NCI-H2029 treated with DMSO at 0.1 percent for 48 hours (cell line): ENCODE measurements at places on chromosomes 7 and 10.

DNA sequence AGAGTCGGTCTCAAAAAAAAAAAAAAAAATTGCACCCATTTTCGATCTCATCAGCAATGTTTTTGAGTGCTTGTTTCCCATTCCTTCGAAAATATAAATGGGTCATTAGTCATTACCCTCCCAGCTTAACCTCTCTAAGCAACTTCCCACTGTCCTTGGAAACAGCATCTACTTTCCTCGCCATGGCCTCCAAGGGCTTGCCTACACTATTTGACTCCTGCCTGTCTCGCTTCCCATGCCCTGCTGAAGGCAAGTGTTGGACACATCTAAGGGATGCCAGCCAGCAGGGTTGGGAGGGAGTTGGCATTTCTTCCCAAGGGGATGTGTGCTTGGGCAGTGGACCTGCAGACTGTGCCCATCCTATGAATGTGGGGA is 12.7 kb upstream of the RHBDD2 start:
- DNase-seq: no peak

DNA sequence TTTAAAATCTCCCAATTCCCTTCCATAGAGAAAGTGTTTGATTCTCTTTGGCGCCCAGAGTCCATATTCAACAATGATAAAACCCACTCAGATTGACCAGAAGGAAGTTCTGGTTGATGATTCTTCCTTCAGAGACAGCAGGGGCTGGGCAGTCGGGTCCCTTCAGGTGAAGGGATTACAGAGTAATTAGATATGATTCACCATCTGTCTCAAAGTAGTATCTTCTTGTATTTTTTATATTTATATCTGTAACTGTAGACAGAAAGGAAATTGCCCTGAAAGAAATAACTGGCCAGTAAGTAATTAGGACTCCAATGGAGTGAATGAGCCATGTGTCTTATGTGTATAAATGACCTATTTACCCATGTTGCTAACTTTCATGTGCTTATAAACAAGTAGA is 156.0 kb downstream of the PLCE1 start:
- DNase-seq: no peak

DNA sequence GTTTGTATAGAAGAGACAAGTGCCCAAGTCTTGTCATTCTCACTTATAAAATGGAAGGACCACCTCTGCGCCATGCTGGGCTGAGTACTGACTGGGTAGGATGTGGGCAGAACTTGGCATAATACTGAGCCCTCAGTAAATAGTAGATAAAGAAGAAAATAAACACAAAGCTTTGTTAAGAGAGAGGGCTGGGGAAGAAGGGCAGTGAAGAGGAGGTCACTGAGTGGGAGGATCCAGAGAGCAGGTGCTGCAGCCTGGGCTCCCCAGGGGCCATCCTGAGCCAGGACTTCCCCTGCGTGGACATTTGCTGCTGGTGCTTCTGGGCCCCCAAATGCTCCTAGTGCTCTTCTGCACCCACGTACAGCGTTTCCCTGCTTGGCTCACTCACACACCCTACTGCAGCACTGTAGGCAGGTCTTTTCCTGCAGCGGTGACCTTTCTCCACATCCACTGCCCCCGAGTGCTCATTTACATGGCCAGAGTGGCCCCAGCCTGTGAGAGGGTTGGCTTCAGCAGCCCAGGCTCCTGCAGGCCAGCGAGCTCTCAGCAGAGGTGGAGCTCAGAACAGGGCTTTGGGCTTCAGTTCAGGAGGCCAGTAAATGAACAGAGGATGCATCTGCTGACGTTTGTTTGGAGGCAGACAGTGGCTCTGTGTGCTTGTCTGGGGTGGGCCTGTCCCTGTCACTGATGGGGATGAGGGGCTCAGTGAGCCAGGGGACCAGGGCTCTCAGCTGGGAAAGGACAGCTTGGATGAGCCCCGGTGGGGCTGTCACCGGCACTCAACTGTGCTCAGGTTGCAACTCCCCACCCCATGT is 164.6 kb downstream of the ADARB2 start:
- peak; percentile 95 for DNase-seq

DNA sequence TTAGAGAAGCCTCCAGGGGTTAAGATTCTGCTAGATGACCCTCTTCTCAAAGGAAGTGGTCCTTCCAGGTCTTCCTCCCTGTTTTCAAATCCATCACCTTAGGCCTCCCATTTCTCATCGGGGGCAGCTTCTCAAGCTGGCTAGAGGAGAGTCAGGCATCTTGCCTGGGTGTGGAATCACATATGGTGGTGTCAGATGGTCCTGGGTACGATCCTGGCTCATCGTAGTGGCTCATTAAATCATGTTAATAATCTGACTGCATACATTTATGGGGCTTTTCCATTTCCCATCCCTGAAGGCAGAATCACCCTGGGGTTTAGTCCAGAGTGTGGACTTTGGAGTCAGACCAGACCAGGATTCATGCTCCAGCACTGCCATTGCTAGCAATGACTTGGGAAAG is 132.6 kb downstream of the RPS24 start:
- no peak for DNase-seq

GRCh38 chr7:108091461-108091831 is 38.7 kb downstream of the LAMB4 start:
- DNase-seq: peak; percentile 66

DNA sequence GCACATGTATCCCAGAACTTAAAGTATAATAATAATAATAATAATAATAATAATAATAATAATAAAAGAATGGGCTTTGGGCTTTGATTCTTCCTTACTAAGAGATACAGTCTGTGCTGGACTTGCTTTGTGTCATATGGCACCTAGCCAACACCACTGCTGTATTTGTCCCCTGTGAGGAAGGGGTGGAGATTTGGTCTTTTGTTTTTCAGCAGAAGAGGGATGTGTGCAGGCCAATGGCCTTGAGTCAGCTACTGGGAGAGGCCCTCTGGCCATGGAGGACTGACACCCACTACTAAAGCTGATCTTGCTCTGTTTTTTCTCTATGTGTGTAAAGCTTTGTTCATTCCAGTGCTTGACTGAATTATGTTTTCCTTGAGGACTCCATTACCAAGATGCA is 573.0 kb upstream of the PCDH15 start:
- peak; percentile 1 for DNase-seq

GRCh38 chr7:5177060-5177459 is 13.0 kb upstream of the WIPI2 start:
- no peak for DNase-seq

GRCh38 chr10:109866995-109867635 is 56.2 kb downstream of the XPNPEP1 start:
- no peak for DNase-seq

DNA sequence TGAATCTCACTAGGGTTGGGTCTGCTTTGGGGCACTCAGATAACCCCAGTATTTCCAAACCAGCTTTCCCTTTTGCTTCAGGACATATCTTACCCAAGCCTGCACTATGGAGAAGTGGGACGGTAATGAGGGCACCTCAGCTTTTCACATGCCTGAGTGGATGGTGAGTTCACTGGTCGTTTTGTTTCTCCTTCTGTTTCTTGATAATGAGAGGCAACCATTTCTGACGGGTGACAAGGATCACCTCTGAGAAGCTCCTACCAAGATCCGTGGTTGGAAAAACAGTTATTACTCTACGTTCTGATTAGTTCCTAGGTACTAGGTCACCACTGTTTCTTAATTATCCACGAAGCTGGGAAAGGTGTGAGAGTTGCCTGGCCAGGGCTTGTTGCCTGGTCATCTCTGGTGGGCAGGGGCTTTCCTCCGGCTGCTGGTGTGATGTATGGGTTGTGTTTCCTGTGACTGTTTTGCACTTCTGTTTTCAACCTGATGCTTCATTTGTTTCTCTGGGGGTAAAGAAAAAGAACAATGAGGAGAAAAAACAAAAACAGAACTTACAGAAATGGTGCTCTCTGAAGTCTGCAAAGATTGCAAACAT is 65.7 kb upstream of the STRIP2 start:
- DNase-seq: no peak

DNA sequence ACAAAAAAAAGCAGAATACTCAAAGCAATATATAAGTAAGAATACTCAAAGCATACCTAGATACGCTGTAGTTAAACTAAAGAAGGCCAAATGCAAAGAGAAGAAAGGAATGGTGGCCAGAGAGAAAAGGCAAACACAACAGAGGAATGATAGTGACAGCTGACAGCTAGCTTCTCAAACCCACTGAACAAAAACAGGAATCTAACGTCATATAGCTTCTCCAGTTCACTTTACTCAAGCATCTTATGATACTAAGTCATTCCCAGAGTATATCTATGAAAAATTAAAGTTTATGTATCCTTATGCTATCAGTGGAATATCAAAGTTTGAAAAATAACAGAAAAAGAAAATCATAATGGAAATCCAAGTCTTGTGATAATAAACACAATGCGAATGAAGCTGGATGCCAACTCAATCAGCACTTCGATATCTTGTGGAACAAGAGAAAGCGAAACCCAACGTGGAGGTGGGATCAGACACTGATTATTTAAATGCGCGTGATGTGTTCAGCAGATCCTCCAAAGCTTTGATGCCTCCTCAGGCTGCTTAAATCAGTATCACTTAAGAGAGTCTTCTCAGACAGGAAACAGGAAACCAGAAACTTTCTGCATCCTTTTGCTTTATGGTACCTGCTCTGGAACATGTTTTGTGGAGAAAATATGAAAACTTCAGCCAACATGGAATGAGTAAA is 102.8 kb downstream of the PIP4K2A start:
- no peak for DNase-seq

GRCh38 chr7:134180376-134180775 is 53.2 kb downstream of the LRGUK start:
- DNase-seq: no peak

GRCh38 chr10:103751667-103752290 is 103.6 kb downstream of the SH3PXD2A start:
- DNase-seq: no peak

- DNase-seq: no peak
Measured at GRCh38 chr10:68878496-68878895, 22.6 kb upstream of the DDX50 start.

DNA sequence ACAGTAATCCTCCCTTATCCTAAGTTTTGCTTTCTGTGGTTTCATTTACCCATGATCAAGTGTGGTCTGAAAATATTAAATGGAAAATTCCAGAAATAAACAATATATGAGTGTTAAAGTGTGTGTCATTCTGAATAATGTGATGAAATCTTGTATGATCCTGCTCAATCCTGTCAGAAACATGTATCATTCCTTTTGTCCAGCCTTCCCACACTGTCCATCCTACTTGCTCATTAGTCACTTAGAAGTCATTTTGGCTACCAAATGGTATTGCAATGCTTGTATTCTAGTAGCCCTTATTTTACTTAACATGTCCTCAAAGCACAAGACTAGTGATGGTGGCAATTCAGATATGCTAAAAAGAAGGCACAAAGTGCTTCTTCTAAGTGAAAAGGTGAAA is 1211.2 kb upstream of the SORCS1 start:
- no peak for DNase-seq

DNA sequence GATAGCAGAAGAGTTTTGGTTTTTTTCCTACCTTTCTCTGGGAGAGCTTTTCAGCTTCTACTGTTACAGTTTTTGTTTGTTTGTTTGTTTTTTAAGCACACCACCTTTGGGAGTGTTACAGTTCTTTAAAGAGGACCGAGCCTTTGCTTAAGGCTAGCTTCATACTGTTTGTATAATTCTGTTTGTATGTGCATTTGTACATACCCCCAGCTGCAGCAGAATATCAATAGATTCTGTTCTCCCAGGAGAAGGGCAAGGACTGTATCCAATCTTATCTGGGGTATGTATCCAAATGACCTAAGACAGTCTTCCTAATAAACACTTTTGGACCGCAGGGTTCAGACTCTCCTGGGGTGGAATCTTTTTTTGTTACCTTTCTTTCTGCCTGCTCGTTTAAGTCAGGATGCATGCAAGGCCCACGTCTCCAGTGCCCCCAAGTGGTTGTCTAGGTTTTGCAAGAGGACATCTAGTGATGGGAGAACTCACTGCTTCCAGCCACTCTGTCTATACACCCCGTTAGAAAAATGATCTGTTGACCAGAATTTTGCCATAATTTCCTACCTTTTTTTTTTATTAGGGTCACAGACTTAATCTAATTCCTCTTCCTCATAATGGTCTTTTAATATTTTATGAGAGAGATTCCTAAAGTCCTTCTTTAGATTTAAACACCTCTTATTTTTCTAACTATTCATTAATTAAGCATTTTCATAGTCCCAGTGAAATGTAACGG is 23.9 kb downstream of the NRF1 start:
- DNase-seq: peak; percentile 64

GRCh38 chr10:75497997-75498883 is 66.8 kb downstream of the LRMDA start:
- DNase-seq: no peak

DNA sequence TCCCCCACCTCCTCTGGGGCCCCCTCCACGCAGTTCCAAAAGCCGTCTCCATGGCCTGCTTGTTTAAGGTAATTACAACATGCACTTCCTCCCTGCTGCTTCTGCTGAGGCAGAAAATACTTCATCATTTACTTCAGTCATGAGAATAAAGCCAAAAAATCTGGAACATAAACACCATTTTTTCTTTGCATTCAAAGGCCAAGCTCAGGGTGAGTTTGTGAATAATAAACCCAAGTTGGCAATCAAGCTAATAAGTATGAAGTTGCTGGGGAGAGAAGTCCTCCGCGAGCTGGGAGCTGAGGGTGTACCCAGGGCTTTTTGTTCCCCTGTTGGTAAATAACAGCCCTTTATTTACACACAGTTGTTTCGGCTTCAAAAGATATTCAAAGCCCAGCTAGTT is 70.5 kb downstream of the FAM204A start:
- no peak for DNase-seq

GRCh38 chr7:1936531-1937251 is 266.6 kb downstream of the ELFN1 start:
- no peak for DNase-seq

GRCh38 chr10:6141296-6142151 is 52.7 kb downstream of the RBM17 start:
- DNase-seq: no peak

GRCh38 chr10:16779384-16779915 is 37.8 kb downstream of the RSU1 start:
- no peak for DNase-seq

DNA sequence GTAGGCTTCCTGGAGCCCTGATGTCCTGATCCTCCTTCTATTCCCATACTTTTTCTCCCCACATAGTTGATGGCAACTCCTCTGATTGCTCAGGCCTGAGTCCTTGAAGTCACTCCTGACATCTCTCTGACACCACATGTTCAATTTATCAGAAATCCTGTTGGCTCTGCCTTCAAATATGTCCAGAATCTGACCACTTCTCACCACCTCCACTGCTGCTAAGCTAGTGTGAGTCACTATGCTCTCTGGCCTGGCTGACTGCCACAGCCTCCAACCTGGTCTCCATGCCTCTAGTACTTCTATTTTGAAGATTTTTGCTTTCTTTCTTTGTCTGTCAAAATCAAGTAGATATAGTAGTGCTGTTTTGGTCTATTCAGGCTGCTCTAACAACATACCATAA is 53.0 kb downstream of the TMEM229A start:
- DNase-seq: no peak

- DNase-seq: no peak
Measured at GRCh38 chr10:17073725-17074540, 55.7 kb downstream of the CUBN start.

- no peak for DNase-seq
Measured at GRCh38 chr7:16203065-16203464, 218.3 kb downstream of the CRPPA start.

GRCh38 chr7:80139236-80139635 is 4.6 kb downstream of the GNAI1 start:
- no peak for DNase-seq

GRCh38 chr10:14611968-14612693 is 162.6 kb downstream of the FAM107B start:
- DNase-seq: no peak
